ENCODE measurements at places on chromosomes 16 and 17. TPM values are rescaled to one million over a fixed set of nuclear protein-coding genes. Genes with fewer than 3 reads are reported as not detected.

The YBX2 gene
- polyA plus RNA-seq = 2.1 TPM

The MEIOC gene
- not detected for polyA plus RNA-seq

The TTLL6 gene
- not detected for polyA plus RNA-seq

The ITGA2B gene
- polyA plus RNA-seq = 3.9 TPM

The C1QTNF1 gene
- 0.16 TPM for polyA plus RNA-seq

The PYDC1 gene
- not detected for polyA plus RNA-seq

The B4GALNT2 gene
- not detected for polyA plus RNA-seq

The INO80E gene
- 106 TPM for polyA plus RNA-seq

The HASPIN gene
- polyA plus RNA-seq = 0.32 TPM

The EPX gene
- polyA plus RNA-seq = not detected

The NSF gene
- 92.5 TPM for polyA plus RNA-seq

The NPIPA8 gene
- not detected for polyA plus RNA-seq

The MPP2 gene
- polyA plus RNA-seq = 34.3 TPM

The HSF5 gene
- 0.21 TPM for polyA plus RNA-seq

The TEKT5 gene
- polyA plus RNA-seq = not detected

The MC1R gene
- 27.6 TPM for polyA plus RNA-seq

The CDC42EP4 gene
- polyA plus RNA-seq = 29.0 TPM

The CLEC18C gene
- 1.3 TPM for polyA plus RNA-seq

The KRT33A gene
- polyA plus RNA-seq = not detected

The MT1G gene
- not detected for polyA plus RNA-seq

The OR1F1 gene
- 2.5 TPM for polyA plus RNA-seq

The CCL8 gene
- polyA plus RNA-seq = not detected

The CNGB1 gene
- polyA plus RNA-seq = 20.7 TPM

The NPIPB6 gene
- 2.7 TPM for polyA plus RNA-seq

The GRB7 gene
- not detected for polyA plus RNA-seq

Measured in neural cell (in vitro differentiated cells).